Heart right ventricle (tissue), 16 donors: ENCODE measurements at places on chromosomes 12 and 14. TPM values are rescaled to one million over a fixed set of nuclear protein-coding genes. Genes with fewer than 3 reads are reported as not detected.

NKX2-1 gene
- total RNA-seq: not detected

DNA sequence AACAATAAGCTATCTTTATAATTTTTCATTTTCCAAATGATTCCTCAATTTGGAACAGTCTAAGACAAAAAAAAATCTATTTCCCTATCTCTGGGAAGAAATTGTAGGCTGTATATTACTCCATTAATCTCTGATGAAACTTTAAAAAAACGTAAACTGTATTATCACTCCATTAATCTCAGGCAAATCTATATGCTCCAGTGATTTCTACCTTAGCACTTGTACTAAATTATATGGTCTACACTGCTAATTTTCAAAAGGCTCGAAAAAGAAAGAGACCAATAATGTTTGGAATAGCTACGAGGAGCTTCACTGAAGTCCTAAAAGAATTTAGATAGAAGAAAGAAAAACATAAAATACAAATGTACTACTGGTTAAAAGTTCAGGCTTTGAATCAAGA lies 19.7 kb downstream of the MED13L start:
- no peak for DNase-seq

- DNase-seq: no peak
Measured at GRCh38 chr14:104536942-104537612, 42.5 kb upstream of the C14orf180 start.

HSPB8 gene
- total RNA-seq: 693 TPM

VRTN gene
- total RNA-seq: not detected

TAS2R9 gene
- total RNA-seq: not detected

DNA sequence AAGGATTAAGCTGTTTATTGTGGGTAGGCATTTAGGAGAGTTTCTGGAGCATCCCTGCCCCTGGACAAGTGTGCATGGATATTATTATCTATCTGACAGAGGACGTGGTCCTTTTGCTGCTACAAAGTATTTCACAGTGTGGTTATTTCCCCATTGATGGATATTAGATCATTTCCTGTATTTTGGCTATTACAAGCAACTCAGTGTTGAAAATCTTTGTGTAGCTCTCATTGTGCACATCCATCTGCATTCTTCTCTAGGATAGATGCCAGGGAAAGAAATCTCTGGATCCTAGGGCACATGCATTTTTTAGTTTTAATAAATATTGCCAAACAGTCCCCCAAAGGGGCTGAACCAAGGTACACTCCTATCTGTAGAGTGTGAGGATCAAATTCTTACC lies 154.3 kb upstream of the SRRM4 start:
- no peak for DNase-seq

GRCh38 chr12:58306266-58307000 lies 365.1 kb downstream of the ATP23 start:
- DNase-seq: no peak

GRCh38 chr14:44945264-44945663 lies 16.5 kb downstream of the KLHL28 start:
- DNase-seq: no peak

- no peak for DNase-seq
Measured at GRCh38 chr14:39217214-39217879, 16.4 kb upstream of the MIA2 start.

CTSG gene
- total RNA-seq: 0.66 TPM

DNA sequence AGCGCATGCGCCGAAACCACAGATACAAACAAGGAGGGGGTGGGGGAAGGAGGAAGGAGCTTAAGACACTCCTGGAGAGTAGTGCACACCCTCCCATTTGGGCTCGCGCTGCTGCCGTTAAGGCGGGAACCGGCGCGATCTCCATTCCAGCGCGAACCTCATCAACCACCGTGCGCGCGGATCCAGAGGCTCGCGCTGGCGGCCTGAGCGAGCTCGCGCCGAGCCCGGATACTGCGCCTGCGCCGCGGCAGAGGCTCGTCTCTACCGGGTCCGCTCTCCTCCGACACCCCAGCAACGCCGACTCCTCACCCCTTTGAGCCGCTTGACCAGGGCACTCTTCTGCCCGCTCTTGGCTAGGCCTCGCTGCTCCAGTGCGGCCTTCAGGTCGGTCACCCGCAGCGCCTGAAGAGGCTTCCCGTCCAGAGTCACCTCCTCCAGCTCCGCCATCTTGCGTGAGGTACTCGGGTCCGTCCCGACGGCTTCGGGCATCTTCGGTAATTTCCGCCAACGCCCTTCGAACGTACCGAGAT lies at the start of gene ACIN1:
Gene ACIN1, minus strand, starts transcription at position 471 of the 530 bp plus-strand sequence. Its CDS starts 24 bp downstream, at position 447.
- DNase-seq: peak; percentile 81

GRCh38 chr12:12331896-12332295 lies 18.1 kb downstream of the MANSC1 start:
- DNase-seq: no peak

DNA sequence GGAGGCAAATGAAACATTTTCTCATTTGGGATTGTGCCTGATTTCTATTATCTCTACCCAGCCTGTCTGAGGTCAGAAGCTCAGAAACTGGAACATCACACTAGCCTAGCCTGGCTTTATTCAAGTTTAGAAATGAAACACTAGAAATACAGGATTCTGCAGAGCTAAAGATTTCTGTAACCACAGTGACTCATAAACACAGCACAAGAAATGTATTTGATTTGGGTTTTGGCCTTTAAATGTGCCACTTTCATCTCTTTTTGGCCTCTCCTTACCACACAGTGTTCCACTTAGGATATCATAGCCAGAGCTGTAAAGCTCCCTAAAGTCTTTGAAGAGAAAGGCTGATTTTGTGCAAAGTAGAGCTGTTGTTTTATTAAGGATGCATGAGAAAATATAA lies 307.5 kb downstream of the EMP1 start:
- no peak for DNase-seq

CKAP4 gene
- total RNA-seq: 44.2 TPM

DNA sequence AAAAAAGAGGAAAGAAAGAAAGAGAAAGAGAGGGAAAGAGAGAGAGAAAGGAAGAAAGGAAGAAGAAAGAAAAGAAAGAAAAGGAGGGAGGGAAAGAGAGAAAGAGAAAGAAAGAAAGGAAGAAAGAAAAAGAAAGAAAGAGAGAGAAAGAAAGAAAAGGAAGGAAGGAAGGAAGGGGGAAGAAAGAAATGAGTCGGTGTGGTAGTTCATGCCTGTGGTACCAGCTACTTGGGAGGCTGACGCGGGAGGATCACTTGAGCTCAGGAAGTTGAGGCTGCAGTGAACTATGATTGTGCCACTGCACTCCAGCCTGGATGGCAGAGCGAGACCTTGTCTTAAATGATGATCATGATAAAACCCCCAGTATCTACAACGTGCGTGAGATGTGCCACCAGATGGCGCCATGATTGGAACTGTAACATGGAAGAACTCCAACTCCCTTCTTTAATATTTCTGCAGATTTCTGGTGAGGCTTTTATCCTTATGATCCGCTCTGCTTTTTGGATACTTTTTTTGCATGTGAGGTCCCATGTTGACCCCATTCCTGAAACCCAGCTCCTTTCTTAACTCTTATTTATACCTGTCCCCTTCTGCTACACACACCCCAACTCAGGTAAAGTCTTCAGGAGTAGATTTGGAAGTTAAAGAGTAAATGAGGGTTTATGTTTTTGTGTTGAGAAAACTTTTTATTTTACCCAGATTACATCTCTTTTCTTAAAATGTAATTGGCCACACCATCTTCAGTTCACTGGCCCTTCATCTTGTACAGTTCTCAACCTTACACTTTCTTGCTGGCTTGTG lies 25.6 kb downstream of the RNASE10 start:
- peak; percentile 58 for DNase-seq

DNA sequence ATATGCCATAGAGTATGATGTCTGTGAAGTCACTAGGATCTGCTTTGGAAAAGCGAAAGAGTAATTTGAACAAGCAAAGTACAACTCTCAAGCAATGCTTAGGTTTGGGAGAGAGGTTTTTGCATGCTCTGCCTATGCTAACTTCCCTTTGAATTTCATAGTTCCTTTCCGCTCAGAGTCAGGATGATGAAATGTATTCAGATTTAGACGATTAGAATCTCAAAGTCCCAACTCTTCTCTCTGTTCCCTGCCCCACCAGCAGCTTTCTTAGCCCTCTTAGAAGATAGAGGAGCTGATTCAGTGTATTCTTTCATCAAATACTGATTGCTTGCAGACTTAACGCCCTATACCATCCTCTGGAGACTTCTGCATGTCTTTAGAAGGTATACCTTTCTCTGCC lies 11.5 kb downstream of the RAB5B start:
- no peak for DNase-seq
